ENCODE measurements at places on chromosomes 12 and 14.

- no peak for DNase-seq
These were observed 942 bp downstream of the SYT1 start for GRCh38 chr12:78865516-78865915.

- no peak for DNase-seq
These were observed 44.6 kb upstream of the EVL start for GRCh38 chr14:100020629-100021028.

DNA sequence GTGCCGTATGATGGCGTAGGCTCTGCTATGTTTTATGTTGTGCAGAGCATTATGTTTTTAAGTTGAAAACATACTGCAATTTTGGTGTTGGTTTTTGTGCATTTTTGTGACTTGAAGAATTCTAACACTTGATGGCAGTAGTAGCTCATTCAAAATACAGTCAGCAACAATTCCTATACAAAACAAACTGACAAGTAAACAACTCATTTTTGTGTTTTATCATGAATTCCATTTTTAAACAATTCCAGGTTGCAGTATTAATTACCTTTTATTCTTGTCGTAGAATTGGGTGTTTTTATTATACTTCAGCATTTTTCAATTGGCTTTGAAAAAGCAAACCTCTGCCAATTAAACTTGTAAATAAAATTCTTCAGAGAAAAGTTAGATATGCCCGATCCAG lies 4.1 kb upstream of the CCER1 start:
- no peak for DNase-seq

- DNase-seq: no peak
These were observed 906 bp downstream of the LARP4 start for GRCh38 chr12:50401500-50402081.

DNA sequence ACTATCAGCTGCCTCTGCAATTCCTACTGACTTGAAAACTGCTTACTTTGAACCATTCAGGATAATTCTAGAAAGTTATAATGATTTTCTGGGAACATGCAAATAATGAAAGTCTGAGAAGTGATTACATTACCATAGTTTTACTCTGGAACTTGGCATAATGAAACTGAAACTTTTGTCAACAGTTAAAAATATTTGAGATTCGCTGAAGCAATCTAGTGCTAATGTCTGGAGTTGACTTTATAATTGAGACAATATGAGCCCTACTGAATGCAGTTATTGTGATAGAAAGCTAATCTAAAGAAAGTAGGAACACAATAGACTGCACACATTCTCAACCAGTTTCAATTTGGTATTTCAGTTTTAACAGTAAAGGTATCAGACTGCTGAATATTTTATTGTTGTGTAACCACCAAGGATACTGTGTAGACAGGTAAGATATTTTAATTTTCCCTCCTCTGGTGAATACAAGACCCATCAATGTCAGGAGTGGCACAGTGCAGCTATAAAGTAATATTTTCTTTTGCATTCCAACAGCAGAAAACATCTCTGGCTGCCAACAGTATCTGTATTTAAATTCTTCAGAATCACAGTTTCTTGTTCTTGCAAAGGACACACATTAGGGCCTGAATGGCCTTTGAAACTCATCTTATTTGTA lies 483.5 kb downstream of the ATP23 start:
- no peak for DNase-seq
